ENCODE measurements at places on chromosomes 12 and 14.

DNA sequence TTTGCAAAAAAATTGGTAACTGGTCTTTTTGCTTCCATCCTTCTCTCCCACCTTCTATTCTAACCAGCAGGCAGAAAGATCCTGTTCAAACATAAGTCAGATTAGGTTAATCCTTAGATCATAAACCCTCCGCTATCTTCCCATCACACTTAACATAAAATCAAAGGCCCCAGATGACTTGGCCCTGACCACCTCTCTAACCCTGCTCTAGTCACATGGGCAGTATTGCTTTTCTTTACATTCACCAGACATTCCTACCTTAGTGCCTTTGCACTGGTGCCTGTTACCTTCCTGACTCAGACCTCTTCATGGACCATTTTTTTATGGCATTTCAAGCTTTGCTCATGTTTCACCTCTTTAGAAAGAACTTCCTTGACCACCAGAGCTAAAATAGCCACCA, 83.5 kb downstream of the NTF3 start:
- no peak for DNase-seq

- no peak for DNase-seq
Measured at GRCh38 chr12:1445807-1446206, 148.6 kb downstream of the FBXL14 start.

- DNase-seq, result no peak
Measured at GRCh38 chr14:70618314-70618713, 17.9 kb upstream of the MED6 start.

DNA sequence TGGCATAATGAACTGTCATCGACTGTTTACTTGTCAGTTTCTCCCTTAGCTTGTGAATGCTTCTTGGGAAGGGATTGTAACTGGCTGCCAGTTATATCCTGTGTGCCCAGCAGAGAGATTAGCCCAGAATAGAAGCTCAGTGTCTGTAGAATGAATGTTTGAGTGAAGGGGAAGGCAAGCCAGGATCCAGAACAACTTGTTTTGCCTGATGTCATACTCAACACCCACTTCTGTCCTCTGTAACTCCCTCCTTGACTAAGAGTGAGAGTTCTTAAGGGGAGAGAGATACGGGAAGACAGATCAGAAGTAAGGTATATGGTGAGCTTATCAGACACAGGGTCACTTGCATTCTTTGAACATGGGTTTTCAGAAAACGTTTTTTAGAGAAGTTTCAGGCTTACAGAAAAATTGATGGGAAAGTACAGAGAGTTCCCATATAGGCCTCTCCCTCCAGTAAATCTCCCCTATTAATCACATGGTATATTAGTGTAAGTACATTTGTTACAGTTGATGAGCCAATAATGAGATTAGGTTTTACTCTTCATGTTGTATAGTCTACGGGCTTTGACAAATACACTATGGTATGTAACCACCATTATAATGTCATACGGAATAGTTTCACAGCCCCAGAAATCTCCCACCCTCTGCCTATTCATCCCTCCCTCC, 5.6 kb upstream of the SPPL3 start:
- no peak for DNase-seq

GRCh38 chr12:61487728-61488127, 772.5 kb upstream of the USP15 start:
- no peak for DNase-seq

DNA sequence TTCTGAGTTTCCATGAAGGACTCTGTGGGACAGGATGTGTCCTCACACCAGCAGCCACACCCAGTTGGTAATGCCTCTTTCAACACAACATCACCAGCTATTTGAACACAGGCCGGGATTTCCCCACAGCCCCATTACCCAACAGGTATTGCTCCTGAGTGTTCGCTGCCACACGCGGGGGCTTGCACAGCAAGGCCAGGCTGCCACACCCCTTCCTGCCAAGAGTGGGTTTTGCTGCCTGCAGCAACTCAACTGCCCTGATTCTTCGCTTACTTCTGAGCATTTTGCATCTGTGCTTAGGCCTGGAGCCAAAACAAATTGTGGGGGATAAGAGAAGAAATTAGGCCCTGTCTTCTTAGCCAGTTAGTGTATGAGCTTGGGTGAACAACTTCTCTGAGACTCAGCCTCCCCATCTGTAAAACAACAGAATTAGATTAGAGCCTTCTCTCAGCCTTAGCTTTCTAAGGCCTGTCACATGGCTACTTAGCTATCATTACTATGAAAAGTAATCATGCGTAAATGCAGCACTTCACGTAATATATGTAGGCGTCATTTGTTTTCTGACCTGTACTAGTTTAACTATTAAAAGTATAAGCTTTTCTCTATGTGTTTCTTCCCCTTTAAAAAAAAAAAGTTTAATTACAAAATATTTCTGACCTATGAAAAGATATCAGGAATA, 20.0 kb downstream of the CKAP4 start:
- DNase-seq, result no peak

- no peak for DNase-seq
Measured at GRCh38 chr12:110007881-110008280, 8.7 kb downstream of the ANKRD13A start.

DNA sequence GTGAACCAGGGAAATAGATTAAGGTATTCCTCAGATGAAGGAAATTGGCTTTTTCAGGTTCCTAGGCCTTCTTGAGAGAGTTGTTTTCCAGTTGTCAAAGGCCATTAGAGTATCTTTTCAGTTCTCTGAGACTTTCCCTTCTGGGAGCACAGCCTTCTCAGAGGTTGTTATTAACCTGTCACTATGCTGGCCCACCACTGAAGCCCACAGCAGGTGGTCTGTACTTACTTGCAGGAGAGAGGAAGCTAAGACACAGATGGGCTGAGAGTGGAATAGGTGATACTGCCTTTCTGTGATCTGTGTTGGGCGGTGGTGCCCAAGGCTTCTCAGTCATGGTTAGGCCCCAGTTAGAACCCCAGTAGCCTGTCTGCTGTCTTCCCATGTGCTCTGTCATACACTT, 22.8 kb upstream of the GALNT16 start:
- DNase-seq, result no peak

DNA sequence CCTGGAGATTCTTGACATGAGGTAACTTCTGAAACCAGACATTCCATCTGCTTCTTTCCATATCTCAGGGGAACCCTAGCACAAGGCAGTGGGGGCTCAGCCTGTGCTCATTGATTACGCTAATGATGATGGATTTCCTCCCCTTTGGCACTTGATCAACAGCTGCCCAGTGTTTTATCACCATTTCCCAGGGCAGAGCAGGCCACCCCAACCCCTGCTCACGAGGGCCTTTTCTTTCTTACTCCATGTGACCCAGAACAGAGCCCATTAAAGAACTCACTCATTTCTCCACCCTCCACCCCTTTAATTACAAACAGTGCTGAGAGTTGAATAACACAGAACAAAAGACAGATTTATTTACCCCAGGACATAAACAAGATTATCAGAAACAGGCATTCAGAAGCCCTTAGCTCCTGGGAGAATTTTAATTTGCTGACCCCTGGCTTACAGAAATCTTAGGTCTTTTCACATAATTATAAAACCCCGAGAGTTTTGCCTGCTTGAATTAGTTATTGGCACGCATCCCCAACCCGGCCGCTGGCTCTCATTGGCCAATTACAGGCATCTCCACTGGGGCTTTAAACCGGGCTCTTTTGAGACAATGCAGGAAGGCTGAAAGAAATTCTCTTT, 32.0 kb upstream of the CCDC60 start:
- no peak for DNase-seq

GRCh38 chr12:54890339-54890738, 36.0 kb downstream of the MUCL1 start:
- DNase-seq, result no peak

GRCh38 chr12:116441292-116441691, 117.9 kb upstream of the MAP1LC3B2 start:
- no peak for DNase-seq

DNA sequence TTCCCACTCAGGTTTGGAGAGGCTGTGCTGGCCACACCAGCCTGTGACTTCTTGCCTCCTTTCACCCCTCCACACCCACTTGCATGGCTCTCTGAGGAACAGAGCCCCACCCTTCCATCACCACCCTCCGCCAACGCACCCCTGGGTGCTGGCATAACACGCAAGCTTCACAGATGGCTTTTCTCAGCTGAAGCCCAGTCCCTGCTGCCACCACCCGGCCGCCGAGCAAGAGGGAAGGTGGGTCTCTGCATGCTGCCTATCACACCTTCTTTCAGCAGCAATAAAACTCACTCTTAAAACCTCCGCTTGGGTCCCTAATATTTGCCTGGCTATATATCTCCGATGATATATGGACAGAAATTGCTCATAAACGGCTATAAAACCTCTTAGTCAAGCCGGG, 41.6 kb downstream of the SMUG1 start:
- DNase-seq, result no peak

DNA sequence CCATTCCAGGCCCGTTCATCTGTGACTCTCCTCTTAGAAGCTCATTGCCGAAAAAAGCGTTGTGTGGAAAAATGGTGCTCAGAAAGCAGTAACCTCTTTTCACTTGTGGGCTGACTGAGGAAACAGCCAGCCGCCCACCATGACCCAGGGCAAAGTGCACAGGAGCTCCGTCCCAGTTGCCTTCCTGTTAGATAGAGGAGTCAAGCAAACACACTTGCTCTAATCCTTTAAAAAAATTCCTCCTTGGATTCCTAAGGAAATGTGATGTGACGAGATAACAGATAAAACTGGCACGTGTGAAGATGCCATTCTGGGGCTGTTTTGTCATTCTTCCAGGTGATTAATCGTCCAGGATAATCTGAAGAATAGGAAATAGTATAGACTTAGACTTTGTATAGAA, 396.8 kb upstream of the DDHD1 start:
- DNase-seq, result no peak

DNA sequence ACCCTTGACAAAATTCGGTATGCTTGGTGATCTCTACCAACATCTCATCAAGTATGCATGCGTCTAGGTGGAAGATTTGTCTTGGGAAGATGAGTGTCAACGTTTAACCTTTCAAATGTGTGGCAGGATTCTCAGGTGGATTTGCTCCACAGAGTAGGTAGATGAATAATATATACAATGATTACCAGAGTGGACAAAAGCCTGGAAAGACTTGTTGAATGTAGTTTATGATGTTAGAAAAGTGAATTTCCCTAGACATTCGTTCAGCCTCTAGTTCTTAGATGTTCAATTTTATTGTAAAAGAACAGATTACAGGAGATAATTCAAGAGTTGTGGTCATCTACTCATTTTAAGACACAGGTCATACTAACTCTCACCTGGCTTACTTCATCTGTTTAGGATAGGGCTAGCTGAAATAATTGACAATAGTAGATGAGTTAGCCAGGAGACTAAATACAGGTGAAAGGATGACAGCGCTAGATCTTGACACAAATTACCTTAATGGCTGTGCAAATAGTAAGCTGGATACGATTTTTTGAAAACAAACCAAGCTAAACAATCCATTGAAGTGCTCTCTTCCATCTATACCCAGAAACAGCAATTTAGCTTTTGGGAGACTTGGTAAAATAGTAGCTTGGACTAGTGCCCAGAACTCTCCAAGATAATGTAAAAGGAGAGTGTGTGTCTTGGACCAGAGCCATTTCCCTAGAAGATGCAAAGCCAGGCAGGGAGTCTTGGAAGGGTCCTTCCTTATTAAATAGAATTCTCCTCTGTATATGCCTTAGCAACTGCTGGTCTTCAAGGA, 168.0 kb downstream of the DACT1 start:
- peak; percentile 69 for DNase-seq

DNA sequence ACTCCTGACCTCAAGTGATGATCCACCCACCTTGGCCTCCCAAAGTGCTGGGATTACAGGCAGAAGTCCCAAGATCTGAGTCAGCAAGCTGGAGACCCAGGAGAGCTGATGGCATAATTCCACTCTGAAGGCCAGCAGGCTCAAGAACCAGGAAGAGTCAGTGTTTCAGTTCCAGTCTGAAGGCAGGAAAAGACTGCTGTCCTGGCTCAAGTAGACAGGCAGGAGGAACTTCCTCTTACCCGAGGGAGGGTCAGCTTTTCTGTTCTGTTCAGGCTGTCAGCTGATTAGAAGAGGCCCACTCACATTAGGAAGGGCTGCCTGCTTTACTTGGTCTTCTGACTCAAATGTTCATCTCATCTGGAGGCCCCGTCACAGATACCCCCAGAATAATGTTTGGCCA, 206.0 kb upstream of the MYL2 start:
- no peak for DNase-seq

All from brain microvascular endothelial cell (primary cell).